ENCODE measurements at places on chromosomes 12 and 14. TPM values are rescaled to one million over a fixed set of nuclear protein-coding genes. Genes with fewer than 3 reads are reported as not detected.

DAO gene
- total RNA-seq, result not detected

DNA sequence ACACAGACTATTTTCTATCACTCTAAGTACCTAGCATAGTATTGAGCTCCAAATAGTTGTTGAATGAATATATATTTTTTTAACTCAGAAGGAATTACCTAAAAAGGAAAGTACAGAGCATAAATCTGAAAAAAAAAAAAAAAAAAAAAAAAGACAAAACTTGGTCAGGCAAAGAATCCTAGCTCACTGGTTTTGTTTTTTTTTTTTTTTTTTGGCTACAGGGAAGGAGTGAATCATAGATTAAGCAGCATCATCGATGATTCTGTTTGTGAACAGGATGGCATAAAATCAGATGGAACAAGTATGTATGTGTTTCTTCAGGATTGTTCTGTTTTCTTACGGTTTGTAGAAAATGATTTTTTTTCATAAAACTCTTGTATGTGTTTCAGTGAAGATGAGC lies 66.1 kb upstream of the BCAT1 start:
- no peaks in the 10 kb centered on the region for H3K4me1 ChIP-seq
- H3K4me3 ChIP-seq, result no peak overlapping the region
- no peak for DNase-seq
- H3K27me3 ChIP-seq, result peaks cover 3% of the 10 kb centered on the region

DNA sequence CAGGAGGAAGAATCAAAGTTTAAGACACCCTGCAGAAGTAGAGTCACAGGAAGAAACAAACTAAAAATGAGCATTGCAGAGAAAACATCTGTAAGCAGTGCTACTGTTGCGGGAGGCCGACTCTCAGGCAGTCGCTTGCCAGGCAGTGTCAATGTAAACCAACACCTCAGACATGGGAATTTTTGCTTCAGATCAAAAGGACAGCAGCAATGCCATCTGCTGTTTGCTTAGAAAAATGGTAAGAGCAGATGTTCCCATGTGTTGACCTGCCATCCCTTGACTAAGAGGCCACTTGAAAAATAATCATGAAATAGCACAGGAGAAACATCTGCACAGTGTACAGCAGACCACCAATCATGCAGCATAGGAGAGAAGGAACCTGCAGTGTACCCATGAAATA lies 196.6 kb downstream of the SLC25A21 start:
- H3K27ac ChIP-seq, result no peak overlapping the region
- H3K4me3 ChIP-seq, result no peak overlapping the region
- no peaks in the 10 kb centered on the region for H3K36me3 ChIP-seq
- no peak for DNase-seq
- H3K4me1 ChIP-seq, result no peaks in the 10 kb centered on the region

DNA sequence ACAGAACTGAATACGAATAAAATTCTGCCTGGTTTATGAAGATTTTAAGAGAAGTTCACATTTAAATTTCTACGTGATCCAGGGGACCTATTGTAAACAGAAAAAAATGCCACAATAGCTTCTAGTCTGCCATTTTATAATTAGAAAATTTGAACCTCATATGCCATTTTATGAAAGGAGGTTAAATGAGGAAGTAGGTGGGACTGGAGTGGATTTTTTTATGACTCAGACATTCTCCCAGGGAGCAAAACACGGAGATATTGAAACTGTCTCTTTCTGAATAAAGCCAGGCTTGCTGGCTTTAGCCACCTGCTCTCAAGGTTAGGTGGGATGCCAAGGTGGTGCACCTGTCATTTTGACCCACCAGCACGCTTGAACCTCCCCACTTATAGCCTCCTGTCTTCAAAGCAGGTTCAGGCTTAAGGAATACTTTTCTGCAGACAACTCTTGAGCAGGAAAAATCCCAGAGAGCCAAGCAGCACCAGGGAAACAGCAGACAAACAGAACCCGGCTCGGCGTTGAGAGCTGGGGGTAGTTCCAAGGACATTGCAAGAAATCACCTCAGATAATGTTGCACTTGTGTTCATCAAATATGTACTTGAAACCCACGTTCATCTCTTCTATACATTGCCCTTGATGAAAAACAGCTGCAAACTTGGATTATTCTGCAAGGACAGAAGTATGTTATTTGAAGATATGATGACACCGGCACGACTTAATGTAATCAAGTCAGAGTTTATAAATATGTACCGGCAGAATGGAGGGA lies 203.7 kb downstream of the PPM1H start:
- H3K27me3 ChIP-seq, result peaks cover 7% of the 10 kb centered on the region
- H3K36me3 ChIP-seq, result no peaks in the 10 kb centered on the region
- no peak for DNase-seq
- no peak overlapping the region for H3K27ac ChIP-seq

GRCh38 chr14:76921088-76921399 lies 94.8 kb downstream of the LRRC74A start:
- no peaks in the 10 kb centered on the region for H3K27me3 ChIP-seq
- H3K27ac ChIP-seq, result no peak overlapping the region
- H3K4me1 ChIP-seq, result peaks cover 64% of the 10 kb centered on the region
